ENCODE measurements at places on chromosomes 1 and 21.

DNA sequence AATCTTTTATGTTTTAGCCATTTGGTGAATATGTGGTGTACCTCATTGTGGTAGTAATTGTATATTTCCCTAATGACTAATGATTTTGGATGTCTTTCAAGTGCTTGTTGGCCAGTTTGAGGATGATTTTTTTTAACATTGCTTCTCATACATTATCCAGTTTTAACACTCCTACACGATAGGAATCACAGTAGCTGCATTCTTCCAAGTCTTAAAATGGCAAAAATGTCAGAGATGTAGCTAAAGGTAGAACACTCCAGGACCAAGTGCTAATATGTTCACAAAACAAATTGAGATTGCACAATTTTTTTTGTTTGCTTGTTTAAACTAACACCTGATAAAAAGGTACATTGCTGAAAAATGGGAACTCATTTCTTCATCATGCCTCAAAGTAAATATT is 11.7 kb downstream of the USP25 start:
- no peak for DNase-seq

GRCh38 chr1:231065510-231066241 is 25.6 kb upstream of the FAM89A start:
- no peak for DNase-seq

DNA sequence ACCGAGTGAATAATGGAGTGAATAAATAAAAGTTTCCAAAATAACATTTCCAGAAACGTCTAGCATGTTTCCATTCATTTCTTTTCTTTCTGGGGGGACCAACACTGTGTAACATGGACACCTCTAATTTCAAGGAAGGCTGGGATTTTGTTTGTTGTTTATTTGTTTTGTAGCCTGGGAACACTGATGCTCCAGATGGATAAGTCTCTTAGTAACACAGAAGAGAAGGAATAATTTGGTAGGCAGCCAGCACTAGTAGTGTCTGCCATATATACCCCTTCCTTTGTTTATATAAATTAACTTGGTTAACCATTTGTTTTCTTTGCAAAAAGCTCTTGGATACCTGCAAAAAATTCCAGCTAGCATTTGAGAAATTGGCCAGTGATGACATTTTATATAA is 411.4 kb upstream of the DEPDC1 start:
- no peak for DNase-seq

GRCh38 chr1:82263396-82263795 is 462.7 kb downstream of the ADGRL2 start:
- no peak for DNase-seq

DNA sequence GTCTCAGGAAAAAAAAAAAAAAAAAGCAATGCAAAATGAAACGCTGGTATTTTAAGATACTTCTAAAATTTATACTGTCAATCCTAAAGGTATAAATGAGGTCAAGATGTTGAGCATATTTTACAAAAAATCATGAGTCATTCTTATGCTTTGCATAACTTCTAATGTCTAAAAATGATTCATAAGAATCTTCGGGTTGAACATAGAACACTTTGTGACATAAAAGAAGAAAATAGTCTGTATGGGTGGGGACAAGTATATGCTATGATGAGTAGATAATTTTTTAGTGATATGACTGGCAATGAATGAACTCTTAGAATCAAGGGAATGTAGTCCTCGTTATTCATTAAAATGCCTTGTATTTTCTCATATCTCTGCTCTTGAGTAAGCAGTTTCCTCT is 416.9 kb upstream of the USP24 start:
- DNase-seq = no peak

DNA sequence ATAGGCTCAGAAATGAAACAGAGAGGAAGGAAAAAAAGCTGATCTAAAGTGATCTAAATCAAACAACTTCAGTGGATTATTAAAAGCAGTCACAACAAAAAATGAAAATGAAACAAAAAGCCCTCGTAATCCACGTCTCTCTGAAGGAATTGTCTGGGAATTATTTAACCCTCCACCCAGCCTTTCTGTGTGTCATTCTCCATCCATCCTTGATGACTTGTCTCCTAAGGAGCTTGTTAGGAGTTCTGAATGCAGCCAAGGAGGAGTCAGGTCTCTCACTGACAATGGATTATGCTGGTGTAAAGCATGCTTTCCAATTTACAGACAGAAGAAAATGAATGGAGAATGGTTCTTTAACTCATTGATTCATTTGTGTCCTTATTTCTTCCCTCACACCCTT is 359.3 kb upstream of the RUNX1 start:
- no peak for DNase-seq

DNA sequence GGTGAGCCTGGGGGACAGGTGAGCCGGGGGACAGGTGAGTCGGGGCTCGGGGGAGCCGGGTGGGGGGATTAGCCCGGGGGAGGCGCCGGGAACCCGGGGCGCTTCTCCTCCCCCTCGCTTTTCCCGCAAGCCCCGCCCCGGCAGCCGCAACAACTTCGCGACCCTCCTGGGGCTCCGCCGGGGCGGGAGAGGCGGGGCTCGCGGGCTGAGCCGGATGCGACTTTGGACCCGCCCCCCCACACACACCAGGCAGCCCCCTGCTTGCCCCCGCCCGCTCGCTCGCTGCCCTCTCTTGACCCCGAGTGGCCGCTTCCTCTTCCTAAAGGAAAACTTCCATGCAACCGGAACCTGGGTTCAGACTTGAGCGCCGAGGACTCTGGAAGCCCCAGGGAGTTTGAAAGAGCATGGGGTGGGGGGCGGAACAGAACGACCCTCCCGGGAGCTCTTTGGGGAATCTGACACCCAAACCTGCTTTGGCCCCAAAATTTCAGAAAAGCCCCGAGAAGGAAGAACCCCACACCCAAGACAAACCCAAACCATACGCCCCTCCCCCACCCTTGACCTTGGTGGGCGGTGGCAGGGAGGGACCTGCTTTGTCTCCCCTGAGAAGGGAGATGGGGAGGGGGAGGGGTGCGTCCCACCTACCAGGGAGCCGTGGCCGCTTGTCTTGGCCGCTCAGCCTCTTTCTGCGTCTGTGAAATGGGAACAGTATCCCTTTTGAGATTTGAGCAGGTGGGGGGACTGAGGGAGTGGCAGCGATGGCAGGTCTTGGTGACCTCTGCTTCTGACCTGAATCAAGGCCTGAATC is 550 bp downstream of the ARHGEF16 start:
- DNase-seq = no peak

DNA sequence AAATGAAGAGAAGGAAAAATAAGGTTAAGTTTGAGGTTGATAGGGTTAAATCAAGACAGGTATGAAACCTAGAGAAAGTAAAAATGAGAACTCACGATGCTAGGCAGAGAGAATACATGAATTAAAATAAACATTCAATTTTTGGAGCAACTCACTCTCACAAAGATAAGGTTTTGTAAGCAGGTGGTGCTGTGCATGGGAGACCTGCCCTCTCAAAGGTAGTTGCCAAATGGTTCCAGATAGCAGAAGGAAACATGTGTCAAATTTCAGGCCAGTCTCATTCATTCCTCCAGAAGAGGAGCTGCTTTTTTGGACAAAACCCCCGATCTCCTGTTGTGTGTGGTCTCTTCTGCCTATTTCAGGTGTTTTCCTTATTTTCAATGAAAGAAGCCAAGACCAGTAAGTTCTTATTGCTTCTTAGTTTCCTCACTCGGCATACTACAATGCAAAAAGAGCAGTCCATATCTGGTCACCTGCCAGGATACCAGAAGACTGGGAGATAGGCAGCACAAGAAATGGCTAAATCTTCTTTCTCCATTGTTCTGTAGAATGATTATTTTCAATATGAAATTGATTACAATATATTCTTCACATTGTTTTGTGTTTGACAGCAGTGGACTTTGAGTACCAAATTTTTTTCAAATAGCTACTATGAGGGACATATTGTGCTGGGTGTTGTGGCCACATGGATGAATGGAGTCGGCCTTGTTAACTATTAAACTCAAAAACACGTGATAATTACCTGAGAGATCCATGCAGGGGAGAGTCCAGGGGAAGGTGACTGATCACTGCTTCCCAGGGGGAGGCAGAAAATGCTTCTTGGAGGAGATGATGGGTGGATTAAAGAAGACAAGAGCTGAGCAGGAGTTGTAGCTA is 3.6 kb downstream of the CR1L start:
- DNase-seq = no peak

- DNase-seq = peak; percentile 77
Observed at GRCh38 chr1:168603501-168604110, 27.2 kb downstream of the XCL1 start.

DNA sequence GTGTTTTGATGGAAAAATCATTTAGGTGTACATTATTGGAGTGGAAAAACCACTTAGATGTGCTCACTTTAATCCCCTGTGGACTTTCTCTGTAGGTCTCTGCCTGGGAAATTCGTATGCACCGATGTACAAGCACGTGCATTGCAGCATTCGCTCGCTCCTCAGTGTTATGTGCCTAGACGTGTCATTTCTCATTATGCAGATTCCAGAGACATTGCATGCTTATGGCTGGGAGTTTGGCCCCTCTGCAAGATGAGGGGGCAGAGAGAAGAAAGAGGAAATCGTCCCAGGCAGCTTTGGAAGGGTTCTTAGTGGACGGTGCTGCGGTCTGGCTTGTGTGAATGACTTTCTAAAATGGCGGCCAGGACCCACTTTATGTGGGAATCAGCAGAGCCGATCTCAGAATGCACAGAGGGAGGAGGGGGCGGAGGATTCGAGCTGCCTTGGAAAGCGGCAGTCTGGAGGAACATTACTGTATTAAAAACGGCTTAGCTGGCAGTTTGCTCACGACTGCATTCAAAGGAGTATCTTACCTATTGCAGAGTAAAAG is 2.3 kb downstream of the SPEN start:
- DNase-seq = peak; percentile 43

DNA sequence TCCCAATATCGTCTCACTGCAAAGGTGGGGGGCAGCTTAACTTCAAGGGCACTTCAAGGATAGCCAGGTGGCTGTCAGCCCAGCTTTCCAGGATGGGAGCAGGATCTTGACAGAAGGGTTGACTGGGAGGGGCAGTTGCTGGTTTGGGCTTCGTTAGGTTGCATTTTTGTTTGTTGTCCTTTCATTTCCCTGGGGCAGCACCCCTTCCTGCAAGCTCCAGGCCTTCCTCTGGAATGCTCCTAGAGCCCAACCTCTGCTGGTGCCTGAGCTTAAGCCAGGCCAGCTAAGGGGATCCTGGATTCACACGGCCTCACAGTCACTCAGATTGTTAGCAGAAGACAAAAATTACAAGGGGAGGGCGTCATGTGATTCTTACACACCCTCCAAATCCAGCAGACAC is 4.1 kb upstream of the OLIG2 start:
- DNase-seq = no peak

GRCh38 chr1:94105581-94105952 is 15.4 kb downstream of the ABCA4 start:
- no peak for DNase-seq

Data from stimulated activated CD4-positive, alpha-beta T cell treated with anti-CD3 and anti-CD28 coated beads, Interleukin-4, amount 100 ng/mL, for 24 hours (primary cell).